ENCODE measurements at places on chromosomes 7 and 10. TPM values are rescaled to one million over a fixed set of nuclear protein-coding genes. Genes with fewer than 3 reads are reported as not detected.

CALHM1 gene
- total RNA-seq, result 0.48 TPM

LIPN gene
- not detected for total RNA-seq

PIP gene
- total RNA-seq, result not detected

NME8 gene
- not detected for total RNA-seq

CPA2 gene
- total RNA-seq, result 1.9 TPM

NPC1L1 gene
- 0.48 TPM for total RNA-seq

GRCh38 chr10:35331894-35332640, 4.2 kb upstream of the CCNY start:
- DNase-seq, result peak; percentile 10

- DNase-seq, result peak; percentile 89
Measured at GRCh38 chr10:31808258-31809218, 120.1 kb downstream of the ARHGAP12 start.

GRCh38 chr10:125227546-125227945, 67.2 kb upstream of the CTBP2 start:
- DNase-seq, result no peak

GRCh38 chr10:48602401-48603135, 2.3 kb downstream of the ARHGAP22 start:
- no peak for DNase-seq

GRCh38 chr7:68980011-68980410, 618.3 kb upstream of the AUTS2 start:
- no peak for DNase-seq

DNA sequence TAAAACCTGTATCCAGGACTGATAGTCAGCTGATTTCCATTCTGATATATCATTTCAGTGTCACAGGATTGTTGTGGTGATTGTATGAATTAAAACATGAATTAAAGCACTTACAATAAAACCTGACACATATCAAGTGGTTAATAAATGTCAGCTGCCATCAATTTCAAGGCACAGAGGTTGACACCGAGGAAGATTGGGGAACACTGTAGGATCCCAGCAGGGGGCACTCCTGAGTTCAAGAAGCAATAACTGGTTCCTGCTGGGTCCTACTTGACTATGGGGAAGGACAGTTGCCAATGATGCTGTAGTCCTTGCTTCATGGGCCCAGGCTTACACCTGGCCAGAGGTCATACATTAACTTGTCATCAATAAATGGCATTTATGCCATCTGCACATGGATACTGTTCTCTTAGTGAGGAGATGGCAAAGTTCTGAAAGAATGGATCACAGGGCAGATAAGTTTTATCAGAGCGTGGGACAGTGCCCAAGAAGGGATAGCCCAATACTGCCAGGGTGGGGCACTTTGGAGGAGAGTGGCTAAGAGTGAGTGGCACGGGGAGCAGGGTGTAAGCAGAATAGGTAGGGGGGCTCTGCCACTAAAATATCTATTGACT, 24.1 kb downstream of the FZD1 start:
- no peak for DNase-seq

DNA sequence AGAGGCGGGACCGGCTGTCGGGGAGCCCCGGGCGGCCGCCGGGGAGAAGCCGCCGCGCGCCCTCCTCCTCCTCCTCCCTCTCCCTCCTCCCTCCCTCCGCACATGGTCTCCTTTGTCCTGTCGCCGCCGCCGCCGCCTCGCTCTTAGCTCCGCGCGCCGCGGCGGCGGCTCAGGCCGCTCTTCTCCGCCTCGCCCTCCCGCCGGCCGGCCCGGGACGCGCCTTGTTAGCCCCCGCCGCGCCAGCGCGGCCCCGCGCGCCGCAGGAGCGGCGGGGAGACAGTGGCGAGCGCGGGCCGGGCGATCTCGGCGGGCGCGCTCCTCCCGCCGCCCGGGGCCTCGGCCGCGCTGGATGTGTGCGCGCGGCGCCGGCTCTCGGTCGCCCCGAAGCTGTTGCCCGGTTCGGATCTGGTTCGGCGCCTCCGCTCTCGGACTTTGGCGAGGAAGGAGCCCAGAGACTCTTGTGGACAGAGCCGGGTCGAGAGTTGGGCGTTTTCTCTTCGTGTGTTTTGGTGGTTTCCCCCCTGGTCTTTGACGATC, 437.4 kb upstream of the GALNT17 start:
- DNase-seq, result peak; percentile 52

- no peak for DNase-seq
Measured at GRCh38 chr10:15300697-15301096, 70.4 kb downstream of the FAM171A1 start.

- DNase-seq, result no peak
Measured at GRCh38 chr7:144534196-144534595, 130.7 kb upstream of the NOBOX start.

- no peak for DNase-seq
Measured at GRCh38 chr7:35735396-35735795, 40.5 kb upstream of the HERPUD2 start.
